Aorta (tissue), 5 donors: ENCODE measurements at places on chromosomes 5 and 9. TPM values are rescaled to one million over a fixed set of nuclear protein-coding genes. Genes with fewer than 3 reads are reported as not detected.

The SLIT3 gene
- 85.0 TPM for total RNA-seq

- H3K4me1 ChIP-seq = no peaks in the 10 kb centered on the region
- H3K27me3 ChIP-seq = no peaks in the 10 kb centered on the region
- DNase-seq = no peak
- no peak overlapping the region for H3K27ac ChIP-seq
- no peak overlapping the region for H3K4me3 ChIP-seq
Measured at GRCh38 chr9:91247278-91247677, 114.4 kb downstream of the AUH start.

GRCh38 chr5:106675687-106676086, 995.0 kb downstream of the EFNA5 start:
- no peaks in the 10 kb centered on the region for H3K36me3 ChIP-seq
- H3K27ac ChIP-seq = no peak overlapping the region
- H3K4me1 ChIP-seq = no peaks in the 10 kb centered on the region
- H3K27me3 ChIP-seq = no peaks in the 10 kb centered on the region
- DNase-seq = no peak
- no peak overlapping the region for H3K4me3 ChIP-seq

GRCh38 chr5:15966651-15967050, 212.9 kb downstream of the MARCHF11 start:
- no peak overlapping the region for H3K4me3 ChIP-seq
- DNase-seq = no peak
- no peaks in the 10 kb centered on the region for H3K4me1 ChIP-seq
- no peaks in the 10 kb centered on the region for H3K27me3 ChIP-seq
- no peak overlapping the region for H3K27ac ChIP-seq

The HMHB1 gene
- not detected for total RNA-seq

- no peaks in the 10 kb centered on the region for H3K36me3 ChIP-seq
- no peak overlapping the region for H3K27ac ChIP-seq
- DNase-seq = no peak
- no peak overlapping the region for H3K4me3 ChIP-seq
- H3K27me3 ChIP-seq = no peaks in the 10 kb centered on the region
Measured at GRCh38 chr9:36793277-36793676, 220.6 kb downstream of the MELK start.

GRCh38 chr9:104177003-104177611, 83.0 kb downstream of the SMC2 start:
- DNase-seq = no peak
- H3K4me3 ChIP-seq = no peak overlapping the region
- no peaks in the 10 kb centered on the region for H3K27me3 ChIP-seq
- no peak overlapping the region for H3K27ac ChIP-seq
- no peaks in the 10 kb centered on the region for H3K4me1 ChIP-seq

DNA sequence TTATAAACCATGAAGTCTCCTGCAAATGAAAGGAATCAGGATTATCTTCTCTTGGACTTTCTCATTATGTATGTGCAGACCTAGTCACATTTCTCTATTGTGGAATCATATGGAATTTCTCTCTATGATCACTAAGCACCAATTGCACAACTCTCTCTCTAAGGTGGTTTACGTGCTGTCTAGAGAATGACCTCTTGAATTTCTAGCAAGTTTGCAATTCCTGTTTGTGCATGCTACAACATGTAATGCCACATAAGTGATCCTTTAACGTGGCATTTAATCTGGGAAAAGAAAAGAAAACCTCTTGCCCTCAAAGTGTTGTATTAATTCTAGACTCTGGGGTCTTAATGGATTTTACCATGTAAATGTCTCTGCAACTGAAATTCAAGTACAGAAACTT, 5.0 kb upstream of the PPP2R2B start:
- no peak overlapping the region for H3K4me3 ChIP-seq
- DNase-seq = no peak
- no peak overlapping the region for H3K27ac ChIP-seq
- H3K36me3 ChIP-seq = no peaks in the 10 kb centered on the region
- H3K27me3 ChIP-seq = no peaks in the 10 kb centered on the region

The PLAA gene
- 23.5 TPM for total RNA-seq

GRCh38 chr5:56026863-56027300, 32.1 kb upstream of the IL6ST start:
- no peaks in the 10 kb centered on the region for H3K4me1 ChIP-seq
- H3K4me3 ChIP-seq = no peak overlapping the region
- DNase-seq = no peak
- no peaks in the 10 kb centered on the region for H3K27me3 ChIP-seq

- no peaks in the 10 kb centered on the region for H3K36me3 ChIP-seq
- H3K4me1 ChIP-seq = no peaks in the 10 kb centered on the region
- H3K27me3 ChIP-seq = no peaks in the 10 kb centered on the region
Measured at GRCh38 chr5:129656952-129657351, 90.9 kb upstream of the MINAR2 start.

- DNase-seq = peak; percentile 77
- H3K4me3 ChIP-seq = peak overlapping the region; percentile 89
- H3K4me1 ChIP-seq = no peaks in the 10 kb centered on the region
Measured at GRCh38 chr9:133990366-133991213, 1.5 kb downstream of the VAV2 start.

DNA sequence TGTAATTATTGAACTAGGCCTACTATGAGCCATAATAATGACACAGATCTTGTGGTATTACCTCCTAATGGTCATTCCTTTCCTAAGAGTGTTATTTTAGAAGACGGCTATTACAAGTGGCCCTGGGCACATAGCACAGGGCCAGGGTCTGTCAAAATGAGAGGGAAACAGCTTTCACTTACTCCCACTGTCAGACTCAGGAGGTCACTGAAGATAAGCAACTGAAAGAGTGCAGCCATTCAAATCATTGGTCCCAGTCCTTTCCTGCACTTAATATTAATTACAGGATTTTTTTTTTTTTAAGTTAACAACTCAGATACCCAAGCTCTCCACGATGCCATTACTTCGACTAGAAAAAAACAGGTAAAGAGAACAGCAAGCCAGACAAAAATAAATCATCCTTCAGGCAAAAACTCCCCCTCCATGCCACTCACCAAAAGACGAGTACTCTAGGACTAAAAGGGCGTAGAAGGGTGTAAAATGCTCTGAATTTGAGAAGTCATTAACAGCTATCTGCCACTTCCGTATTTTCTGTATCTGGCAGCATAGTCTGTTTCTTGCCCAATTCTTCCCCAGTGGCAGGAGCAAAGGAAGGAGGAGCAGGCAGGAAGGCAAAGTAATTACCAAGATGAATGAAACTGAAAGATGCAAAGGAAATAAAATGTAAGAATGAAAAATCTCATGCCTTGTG, 87.4 kb downstream of the ZNF608 start:
- H3K27me3 ChIP-seq = no peaks in the 10 kb centered on the region
- no peak overlapping the region for H3K27ac ChIP-seq
- peaks cover 1% of the 10 kb centered on the region for H3K4me1 ChIP-seq

DNA sequence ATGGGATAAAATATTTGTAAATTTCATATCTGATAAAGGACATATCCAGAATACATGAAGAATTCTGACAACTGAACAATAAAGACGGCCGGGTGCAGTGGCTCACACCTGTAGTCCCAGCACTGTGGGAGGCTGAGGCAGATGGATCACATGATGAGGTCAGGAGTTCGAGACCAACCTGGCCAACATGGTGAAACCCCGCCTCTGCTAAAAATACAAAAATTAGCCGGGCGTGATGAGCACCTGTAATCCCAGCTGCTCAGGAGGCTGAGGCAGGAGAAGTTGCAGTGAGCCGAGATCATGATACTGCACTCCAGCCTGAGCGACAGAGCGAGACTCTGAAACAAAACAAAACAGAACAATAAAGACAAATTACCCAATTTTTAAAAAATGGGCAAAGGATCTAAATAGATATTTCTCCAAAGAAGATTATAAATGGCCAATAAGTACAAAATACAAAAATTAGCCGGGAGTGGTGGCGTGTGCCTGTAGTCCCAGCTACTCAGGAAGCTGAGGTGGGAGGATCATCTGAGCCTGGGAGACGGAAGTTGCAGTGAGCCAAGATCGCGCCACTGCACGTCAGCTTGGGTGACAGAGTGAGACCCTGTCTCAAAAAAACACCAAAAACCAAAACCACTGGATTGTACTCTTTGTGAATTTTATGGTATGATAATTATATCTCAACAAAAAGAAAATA, 9.6 kb upstream of the NSD1 start:
- peak; percentile 25 for DNase-seq
- no peak overlapping the region for H3K27ac ChIP-seq
- H3K4me1 ChIP-seq = no peaks in the 10 kb centered on the region
- H3K4me3 ChIP-seq = no peak overlapping the region
- no peaks in the 10 kb centered on the region for H3K27me3 ChIP-seq
- H3K36me3 ChIP-seq = no peaks in the 10 kb centered on the region

The ATP10B gene
- total RNA-seq = 0.32 TPM

DNA sequence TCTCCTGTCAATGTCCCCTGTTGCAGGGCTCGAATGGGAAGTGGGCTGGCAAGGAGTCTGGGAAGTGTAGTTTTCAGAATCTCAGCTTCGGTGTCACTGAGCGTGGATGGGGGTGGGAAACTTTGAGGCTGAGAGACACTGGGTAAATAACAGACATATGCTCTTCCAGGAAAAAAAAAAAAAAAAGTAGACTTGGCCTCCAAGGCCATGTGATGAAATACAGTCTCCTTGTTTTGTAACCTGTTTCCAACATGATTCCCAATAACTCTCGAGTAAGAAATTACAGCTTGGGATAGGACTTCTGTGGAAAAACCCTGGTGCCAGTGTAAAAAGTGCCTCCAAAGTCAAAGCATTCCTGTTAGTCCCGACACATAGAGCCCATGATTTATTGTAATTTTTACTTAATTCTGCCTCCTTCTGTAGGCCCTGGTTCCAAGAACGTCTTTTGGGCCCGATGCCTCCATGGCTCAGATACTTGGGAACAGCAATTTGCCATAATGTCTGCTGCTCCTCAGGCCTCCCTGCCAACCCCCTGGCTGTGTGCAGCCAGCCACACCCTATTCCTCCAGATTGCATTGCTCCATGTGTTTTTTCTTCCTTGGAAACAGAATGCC, 119.5 kb upstream of the TNC start:
- H3K4me3 ChIP-seq = no peak overlapping the region
- no peaks in the 10 kb centered on the region for H3K27me3 ChIP-seq
- H3K27ac ChIP-seq = no peak overlapping the region
- no peaks in the 10 kb centered on the region for H3K36me3 ChIP-seq

- H3K4me3 ChIP-seq = no peak overlapping the region
- H3K36me3 ChIP-seq = peaks cover 3% of the 10 kb centered on the region
- no peak overlapping the region for H3K27ac ChIP-seq
- no peaks in the 10 kb centered on the region for H3K4me1 ChIP-seq
Measured at GRCh38 chr9:16060436-16061129, 507.7 kb downstream of the CCDC171 start.

GRCh38 chr5:134649163-134649835, 714 bp downstream of the SEC24A start:
- H3K36me3 ChIP-seq = no peaks in the 10 kb centered on the region
- no peaks in the 10 kb centered on the region for H3K27me3 ChIP-seq

DNA sequence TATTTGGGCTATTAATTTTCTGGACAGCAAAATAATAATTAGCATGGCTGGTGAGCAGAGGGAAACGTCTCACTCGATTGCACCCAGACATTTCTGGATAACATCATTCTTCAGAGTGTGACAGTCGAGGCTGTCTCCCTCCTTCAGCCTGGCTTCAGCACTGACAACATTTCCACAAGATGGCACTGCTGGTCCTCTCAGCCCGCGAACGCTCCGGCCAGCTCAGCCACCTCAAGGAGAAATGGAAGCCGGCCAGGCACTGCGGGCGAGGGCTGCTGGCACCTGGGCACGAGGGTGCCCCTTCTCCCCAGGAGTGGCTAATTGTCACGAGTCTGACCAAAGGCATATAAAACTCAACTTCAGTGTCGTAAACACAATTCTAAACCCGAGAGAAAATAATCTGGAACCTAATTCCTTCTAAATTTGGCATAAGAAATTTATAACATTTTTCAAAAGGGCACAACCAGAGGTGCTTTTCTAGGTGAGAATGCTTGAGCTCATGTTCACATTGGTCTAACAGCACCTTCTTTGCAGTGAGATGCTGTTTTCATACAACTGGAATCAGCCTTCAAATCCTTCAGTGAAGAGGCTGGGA, 65.9 kb downstream of the DAP start:
- H3K27me3 ChIP-seq = no peaks in the 10 kb centered on the region
- H3K4me3 ChIP-seq = no peak overlapping the region
- DNase-seq = peak; percentile 89

- H3K27me3 ChIP-seq = no peaks in the 10 kb centered on the region
- DNase-seq = no peak
- H3K4me1 ChIP-seq = no peaks in the 10 kb centered on the region
- H3K27ac ChIP-seq = no peak overlapping the region
- peaks cover 5% of the 10 kb centered on the region for H3K36me3 ChIP-seq
Measured at GRCh38 chr9:21853414-21853813, 51.0 kb downstream of the MTAP start.

The IL7R gene
- 6.8 TPM for total RNA-seq

DNA sequence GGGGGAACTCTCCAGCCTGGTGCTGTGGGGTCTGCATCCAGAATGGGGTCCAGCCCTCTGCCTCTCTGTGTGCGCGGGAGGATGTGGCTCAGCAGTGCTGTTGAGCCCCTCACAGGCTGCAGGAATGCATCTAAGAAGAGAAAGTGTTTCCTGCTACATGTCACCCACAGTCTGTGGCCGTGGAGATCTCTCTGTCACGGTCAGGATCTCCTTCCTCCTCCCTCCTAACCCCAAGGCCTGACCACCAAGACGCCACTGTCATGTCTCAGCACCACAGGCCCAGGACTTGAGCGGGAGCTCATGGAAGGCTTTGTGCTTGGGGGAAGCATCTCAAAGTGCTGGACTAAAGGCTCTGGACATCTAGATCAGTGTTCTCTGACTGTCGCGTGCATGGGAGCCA, 90.1 kb downstream of the SREK1 start:
- no peak overlapping the region for H3K4me3 ChIP-seq
- no peaks in the 10 kb centered on the region for H3K4me1 ChIP-seq
- no peak overlapping the region for H3K27ac ChIP-seq
- H3K27me3 ChIP-seq = no peaks in the 10 kb centered on the region

DNA sequence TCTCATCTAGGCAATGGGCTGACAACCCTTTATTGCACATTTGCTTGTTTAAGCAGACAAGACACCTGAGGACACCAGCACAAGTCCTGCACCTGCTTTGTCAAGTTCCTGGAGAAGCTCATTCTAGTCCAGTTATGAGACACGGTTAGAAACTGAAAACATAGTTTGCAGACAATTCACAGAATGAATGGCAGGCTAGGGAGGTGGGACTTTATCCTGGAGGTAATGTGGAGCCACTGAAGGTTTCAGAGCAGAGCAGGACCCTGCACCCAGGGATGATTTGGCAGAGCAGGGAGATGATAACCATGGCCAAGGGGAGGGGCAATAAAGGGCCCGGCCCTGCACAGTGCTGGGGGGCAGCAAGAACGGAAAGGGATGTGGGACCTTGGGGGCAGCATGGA, 50.7 kb upstream of the SLC25A51 start:
- H3K4me3 ChIP-seq = no peak overlapping the region
- no peak overlapping the region for H3K27ac ChIP-seq
- H3K4me1 ChIP-seq = no peaks in the 10 kb centered on the region
- H3K36me3 ChIP-seq = no peaks in the 10 kb centered on the region
- DNase-seq = no peak
